ENCODE measurements at places on chromosomes 7 and 10.

DNA sequence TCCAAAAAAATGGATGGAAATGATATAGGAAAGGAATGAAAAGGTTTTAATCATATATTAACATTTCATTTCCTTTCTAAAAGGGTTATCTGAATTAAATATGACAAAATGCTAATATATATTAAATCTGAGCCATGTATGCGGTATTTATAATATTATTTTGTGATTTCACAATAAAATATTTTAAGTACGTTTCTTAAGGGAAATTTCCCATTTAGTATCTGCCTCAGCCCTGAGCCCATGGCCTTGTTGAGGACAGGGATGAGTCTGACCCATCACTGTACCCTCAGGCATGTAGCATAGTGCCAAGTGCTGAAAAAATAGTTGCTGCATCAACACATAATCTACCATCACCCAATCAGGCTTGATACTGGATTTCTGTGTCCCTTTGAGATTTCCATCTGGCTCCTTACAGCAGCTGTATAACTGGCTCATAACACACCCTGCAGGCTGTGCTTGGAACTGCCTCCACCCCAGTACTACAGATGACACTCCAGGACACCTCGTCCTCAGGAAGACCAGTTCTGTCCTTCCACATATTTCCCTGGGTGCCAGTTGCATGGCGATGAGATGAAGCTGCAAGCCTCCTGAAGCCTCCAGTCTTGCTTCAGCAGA lies 59.4 kb upstream of the ASAH2 start:
- DNase-seq = no peak

DNA sequence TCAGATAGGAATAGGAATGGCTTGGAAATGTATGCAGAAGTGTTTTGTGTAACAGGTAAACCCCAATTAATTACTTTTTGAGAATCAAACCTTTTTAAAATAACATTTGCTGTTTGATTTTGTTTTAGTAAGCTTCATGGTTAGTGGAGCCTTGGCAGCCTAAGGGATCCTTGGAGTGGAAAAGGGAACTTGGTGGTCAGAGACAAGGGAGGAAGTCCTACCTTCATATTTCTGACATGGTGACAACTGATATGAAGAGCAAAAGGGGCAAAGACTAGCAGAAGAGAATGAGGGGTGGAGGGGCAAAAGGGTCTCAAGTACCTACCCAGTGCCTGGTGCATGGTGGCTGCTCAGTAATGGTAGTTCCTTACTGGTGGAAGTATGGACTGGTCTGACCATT lies 32.3 kb downstream of the AHCYL2 start:
- no peak for DNase-seq

- no peak for DNase-seq
These were observed 213.0 kb downstream of the TCERG1L start for GRCh38 chr10:131098416-131098952.

- no peak for DNase-seq
These were observed 98.1 kb downstream of the LRRC4 start for GRCh38 chr7:127933146-127933545.

DNA sequence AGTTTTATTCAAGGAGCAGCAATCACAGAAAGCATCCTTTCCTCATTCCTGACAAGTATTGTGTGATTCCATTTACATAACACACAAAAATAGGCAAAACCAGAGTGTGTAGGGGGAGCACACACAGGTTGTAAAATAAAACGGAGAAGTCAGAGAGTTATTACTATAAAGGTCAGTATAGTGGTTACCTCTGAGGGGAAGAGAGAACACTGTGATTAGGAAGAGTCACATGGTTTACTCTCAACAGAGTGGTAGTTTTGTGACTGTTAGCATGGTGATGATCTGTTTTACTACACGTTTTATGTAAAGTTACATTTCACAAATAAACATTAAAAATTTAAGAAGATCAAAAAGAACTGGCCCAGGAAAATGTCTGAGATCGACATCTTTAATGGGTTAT lies 74.6 kb downstream of the VPS41 start:
- DNase-seq = no peak

DNA sequence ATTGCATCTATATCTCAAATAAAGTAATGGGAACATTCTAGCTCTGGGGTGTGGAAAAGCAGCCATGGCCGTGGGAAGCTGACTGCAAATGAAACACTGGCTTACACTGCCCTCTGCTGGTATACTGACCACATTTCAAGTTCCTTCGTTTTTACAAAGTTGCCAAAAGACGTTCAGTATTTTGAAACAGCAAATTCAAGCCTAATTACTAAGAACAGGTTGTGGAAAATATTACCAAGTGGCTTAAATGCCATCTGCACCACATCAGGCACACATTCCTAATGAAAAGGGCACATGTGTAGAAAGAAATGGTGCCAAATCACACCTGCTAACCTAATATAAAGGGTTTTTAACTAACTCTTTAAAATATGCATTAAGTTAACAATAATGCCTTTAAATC lies 83.9 kb downstream of the JAZF1 start:
- DNase-seq = no peak

GRCh38 chr7:131061818-131062217 lies 265.9 kb upstream of the MKLN1 start:
- no peak for DNase-seq

- DNase-seq = no peak
These were observed 70.4 kb upstream of the MDFIC start for GRCh38 chr7:114851406-114852061.

DNA sequence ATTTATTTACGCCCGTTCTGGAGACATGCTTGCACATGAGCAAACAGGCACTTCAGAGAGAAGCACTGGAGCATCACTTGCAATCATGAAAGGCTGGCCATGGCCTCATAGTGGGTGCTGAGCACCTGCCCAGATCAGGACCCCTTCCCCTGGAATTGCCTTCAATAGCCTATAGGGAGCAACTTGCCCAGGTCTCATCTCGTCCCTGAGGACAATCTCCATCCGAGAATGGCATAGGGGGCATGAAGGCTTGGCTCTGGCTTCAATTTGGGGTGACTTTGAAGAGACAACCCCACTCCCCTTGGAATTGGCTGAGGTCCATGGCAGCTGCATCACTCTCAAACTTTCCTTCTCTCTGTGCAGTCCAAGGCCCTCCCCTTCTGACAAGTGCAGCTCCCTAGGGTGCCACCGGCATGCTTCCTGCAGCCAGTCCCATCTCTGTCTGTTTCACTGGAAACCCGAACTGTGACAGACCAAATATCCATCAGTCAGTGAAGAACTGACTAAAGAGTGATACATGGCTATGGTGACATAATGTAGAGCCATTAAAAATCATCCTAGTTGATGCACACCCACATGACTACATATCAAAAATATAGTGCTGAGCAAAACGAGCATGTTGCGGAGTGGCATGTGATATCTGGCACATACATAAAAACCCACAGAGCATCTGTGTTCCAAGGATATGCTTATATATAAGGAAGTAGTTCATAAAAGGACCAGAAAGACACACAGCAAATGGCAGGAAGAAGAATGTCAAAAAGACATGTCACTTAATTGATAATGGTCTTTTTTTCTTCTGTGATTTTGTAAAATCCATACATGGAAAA lies 12.4 kb downstream of the GDF2 start:
- DNase-seq = no peak

- no peak for DNase-seq
These were observed 18.7 kb downstream of the AKR1C1 start for GRCh38 chr10:4981722-4982471.

- DNase-seq = no peak
These were observed 776.4 kb downstream of the GATA3 start for GRCh38 chr10:8830876-8831275.

GRCh38 chr10:21281765-21282484 lies 243.6 kb downstream of the SKIDA1 start:
- DNase-seq = no peak

DNA sequence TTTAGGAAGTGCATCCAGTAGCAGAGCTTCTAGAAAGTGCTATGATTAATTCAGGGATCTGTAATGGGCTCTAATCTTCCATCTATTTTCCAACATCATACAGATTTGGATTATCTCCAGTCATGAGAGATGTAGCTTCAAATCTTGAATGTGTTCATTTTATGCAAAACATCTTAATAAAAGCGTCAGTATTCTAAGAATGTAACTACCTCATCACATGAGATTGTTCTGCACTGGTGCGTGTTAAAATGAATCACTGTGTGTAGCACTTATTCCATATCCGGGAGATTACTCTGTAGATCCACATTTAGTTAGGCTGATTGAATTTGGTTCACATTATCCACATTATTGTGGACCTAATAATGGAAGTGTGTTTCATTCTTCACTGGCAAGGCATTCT lies 344.9 kb upstream of the CHRM2 start:
- DNase-seq = no peak

- no peak for DNase-seq
These were observed 1.5 kb downstream of the ZNF518A start for GRCh38 chr10:96131621-96132020.

- DNase-seq = no peak
These were observed 473.1 kb upstream of the PODXL start for GRCh38 chr7:132029369-132030085.

DNA sequence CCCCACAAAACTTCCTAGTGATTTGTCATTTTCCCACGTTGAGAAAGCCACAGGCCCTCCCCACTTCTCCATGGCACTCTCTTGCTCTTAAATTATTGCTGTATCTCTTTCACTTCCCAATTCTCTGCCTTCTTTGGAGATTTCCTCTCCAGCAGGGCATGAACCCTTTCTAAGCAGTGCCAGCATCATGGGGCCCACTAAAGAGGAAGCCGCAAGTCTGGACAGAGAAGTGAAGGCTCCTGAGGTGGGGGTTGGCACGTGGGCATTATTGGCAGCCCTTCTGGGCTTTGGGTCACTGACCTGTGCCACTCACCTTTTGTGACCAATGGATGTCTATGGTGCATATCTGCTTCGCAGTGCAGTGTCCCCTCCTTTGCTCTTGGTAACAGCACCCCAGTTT lies 97.7 kb upstream of the TCF7L2 start:
- no peak for DNase-seq

DNA sequence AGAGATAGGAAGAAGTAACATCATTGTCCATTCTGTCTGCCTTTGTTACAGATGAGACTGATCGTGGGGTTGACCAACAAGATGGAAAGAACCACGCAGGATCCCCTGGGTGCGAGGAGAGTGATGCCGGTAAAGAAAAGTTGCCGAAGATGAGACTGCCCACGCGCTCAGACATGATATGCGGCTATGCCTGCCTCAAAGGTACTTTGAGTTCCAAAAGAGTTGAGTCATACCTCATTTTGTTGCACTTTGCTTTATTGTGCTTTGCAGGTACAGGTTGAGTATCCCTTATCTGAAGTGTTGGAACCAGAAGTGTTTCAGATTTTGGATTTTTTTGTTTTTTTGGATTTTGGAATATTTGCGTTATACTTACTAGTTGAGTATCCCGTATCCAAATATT lies 12.2 kb upstream of the CLCN1 start:
- DNase-seq = no peak

- DNase-seq = no peak
These were observed 574.5 kb downstream of the TYW1 start for GRCh38 chr7:67571026-67571545.

Measured in stimulated activated CD8-positive, alpha-beta memory T cell treated with anti-CD3 and anti-CD28 coated beads, Interleukin-7, amount 100 ng/mL, for 4 hours (primary cell).